ENCODE measurements at places on chromosomes 6 and 20. TPM values are rescaled to one million over a fixed set of nuclear protein-coding genes. Genes with fewer than 3 reads are reported as not detected.

Gene TNFRSF21
- total RNA-seq = 34.3 TPM

Gene C6orf136
- 13.3 TPM for total RNA-seq

Gene SLC44A4
- total RNA-seq = 0.07 TPM

Gene HLA-DRB1
- not detected for total RNA-seq

Gene BPIFB1
- not detected for total RNA-seq

Gene RAD21L1
- total RNA-seq = not detected

Gene HRH3
- not detected for total RNA-seq

Gene ATG5
- 27.0 TPM for total RNA-seq

Gene FGD2
- not detected for total RNA-seq

Gene TGM3
- 0.05 TPM for total RNA-seq

Gene SLC22A16
- total RNA-seq = not detected

Gene BTN1A1
- not detected for total RNA-seq

Gene SCRT2
- not detected for total RNA-seq

Gene EYA4
- total RNA-seq = 10.3 TPM

Gene HDGFL1
- total RNA-seq = not detected

Gene ESR1
- not detected for total RNA-seq

Gene CENPW
- 44.6 TPM for total RNA-seq

Gene TREM1
- not detected for total RNA-seq

Gene PROKR2
- total RNA-seq = not detected

Gene TRIM10
- not detected for total RNA-seq

Gene TSPO2
- not detected for total RNA-seq

Gene SCUBE3
- total RNA-seq = 0.05 TPM

Gene DEFB110
- total RNA-seq = not detected

Gene GHRH
- not detected for total RNA-seq

Gene HCRTR2
- total RNA-seq = not detected

Gene MCM8
- total RNA-seq = 21.5 TPM

Gene PRRT1
- total RNA-seq = 0.74 TPM

Gene TMEM14A
- total RNA-seq = 33.4 TPM

Gene SSTR4
- not detected for total RNA-seq

Gene FOXS1
- total RNA-seq = 0.46 TPM

Gene ELOVL2
- 7.2 TPM for total RNA-seq

Gene SLC16A10
- total RNA-seq = 0.35 TPM

Gene KCNQ5
- 1.7 TPM for total RNA-seq

Gene CD109
- 36.4 TPM for total RNA-seq

Gene CYP24A1
- 430 TPM for total RNA-seq

Gene SLC4A11
- total RNA-seq = 7.8 TPM

Gene OR2B3
- total RNA-seq = not detected

Gene B3GALT4
- 0.53 TPM for total RNA-seq

Gene ADGRG6
- total RNA-seq = 52.7 TPM

Gene FILIP1
- 0.19 TPM for total RNA-seq

Gene OR2B6
- total RNA-seq = not detected

Gene PLN
- total RNA-seq = not detected

Gene NMBR
- not detected for total RNA-seq

Gene TSBP1
- not detected for total RNA-seq

Gene HEY2
- not detected for total RNA-seq

Gene ZSCAN16
- total RNA-seq = 4.9 TPM

Gene EDN1
- 41.0 TPM for total RNA-seq

Gene YTHDF1
- 53.3 TPM for total RNA-seq

Gene ULBP1
- 0.80 TPM for total RNA-seq

Gene DPPA5
- not detected for total RNA-seq

Gene POU5F1
- 2.8 TPM for total RNA-seq

Gene SYCP2L
- total RNA-seq = 1.6 TPM

Gene ZSWIM3
- total RNA-seq = 1.6 TPM
